ENCODE measurements at places on chromosomes 7 and 10.

DNA sequence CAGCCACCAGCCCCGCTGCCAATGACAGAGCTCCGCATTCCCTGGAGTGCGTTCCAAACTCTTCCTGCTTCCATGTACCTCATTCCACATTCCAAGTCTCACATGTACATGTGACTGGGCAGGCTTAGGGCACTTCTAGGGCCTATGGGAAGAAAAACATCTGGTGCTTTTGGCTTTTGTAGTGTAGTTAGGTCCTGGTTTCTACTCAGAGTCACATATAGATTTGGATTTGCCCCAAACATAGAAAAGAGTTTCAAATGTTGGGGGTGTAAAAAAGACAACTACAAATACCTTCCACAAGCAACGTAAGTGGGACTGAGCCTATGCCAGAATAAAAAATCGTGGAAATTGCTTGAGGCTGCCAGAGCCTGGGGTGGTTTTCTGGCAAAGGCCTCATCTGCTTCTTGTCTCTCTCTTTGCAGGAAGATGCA lies 84.1 kb downstream of the ZNF467 start:
- DNase-seq = no peak

GRCh38 chr10:24465891-24466818 lies 257.2 kb downstream of the KIAA1217 start:
- peak; percentile 46 for DNase-seq

GRCh38 chr7:43639858-43640491 lies 57.1 kb downstream of the STK17A start:
- no peak for DNase-seq

- DNase-seq = no peak
Observed at GRCh38 chr10:70679498-70679897, 7.2 kb downstream of the ADAMTS14 start.

DNA sequence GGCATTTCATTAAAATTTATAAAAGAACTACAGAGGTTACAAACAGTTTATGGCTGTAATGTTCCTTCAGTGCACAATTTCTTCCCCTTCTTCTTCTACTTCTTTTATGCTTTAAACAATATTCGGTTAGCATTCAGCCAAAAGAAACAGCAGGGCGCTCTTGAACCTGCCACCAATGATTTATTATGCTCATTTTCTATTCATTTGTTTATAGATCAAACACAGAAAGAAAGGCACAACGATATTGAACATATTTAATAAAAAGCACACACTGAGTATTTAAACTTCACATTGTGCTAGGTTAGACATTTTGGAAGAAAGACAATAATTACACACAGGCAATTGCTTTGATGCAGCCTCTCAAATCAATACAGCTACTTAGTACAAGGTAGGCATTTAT lies 1025.8 kb upstream of the LRRN3 start:
- no peak for DNase-seq

- no peak for DNase-seq
Observed at GRCh38 chr10:117541405-117541908, 1.1 kb upstream of the EMX2 start.

DNA sequence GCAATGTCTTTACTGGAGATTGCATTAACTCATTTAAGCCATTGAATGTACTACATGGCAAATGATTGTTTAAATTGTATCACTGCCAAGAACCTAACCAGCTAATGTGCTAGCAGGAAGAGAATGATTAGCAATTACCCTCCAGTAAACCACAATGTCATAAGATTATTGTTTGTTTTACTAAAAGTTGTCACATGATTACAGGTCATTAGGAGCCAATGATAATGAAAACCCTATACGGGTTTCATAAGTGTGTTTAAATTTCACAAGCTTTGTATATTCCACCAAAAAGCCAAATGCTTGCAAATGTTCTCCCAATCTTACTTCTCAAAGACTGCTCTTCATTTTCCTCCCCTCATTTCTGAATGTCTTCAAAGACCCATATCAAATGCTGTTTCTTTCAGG lies 76.5 kb upstream of the PPP1R3C start:
- no peak for DNase-seq

DNA sequence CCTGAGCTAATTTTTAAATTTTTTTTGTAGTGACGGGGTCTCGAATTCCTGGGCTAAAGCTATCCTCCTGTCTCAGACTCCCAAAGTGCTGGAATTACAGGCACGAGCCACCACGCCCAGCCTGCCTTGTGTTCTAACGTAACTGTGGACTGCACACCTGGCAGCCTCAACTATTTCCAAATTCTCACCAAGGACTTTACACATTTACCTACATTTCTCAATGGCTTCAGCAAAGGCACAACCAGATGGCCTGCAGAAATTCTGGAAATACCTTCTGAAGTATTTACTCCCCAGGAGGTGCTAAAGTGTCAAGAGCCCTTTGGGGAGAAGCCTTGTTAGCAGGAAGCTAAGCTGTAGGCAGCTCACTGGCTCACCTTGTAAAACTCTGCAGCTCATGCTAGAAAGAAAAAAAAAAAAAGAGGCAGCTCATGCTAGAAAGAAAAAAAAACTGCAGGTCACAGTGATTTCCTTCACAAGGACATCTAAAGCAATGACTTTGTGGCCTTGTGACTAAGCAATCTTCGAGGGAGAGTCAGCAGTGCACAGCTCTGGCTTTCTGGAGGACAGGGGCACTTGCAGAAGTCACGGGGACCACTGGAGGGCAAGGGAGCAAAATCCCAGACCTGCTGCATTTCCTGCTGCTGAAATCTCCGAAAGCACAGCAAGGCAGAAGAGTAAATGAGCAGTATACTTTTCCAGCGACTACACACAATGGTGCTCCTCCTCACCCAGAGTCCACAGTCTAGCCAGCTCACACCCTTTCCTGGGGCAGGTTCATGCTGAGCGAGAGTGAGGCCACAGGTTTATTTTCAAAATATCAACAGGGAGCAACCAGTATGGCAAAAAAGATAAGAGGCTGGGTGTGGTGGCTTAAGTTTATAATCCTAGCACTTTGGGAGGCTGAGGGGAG lies 40.4 kb downstream of the BAIAP2L1 start:
- DNase-seq = no peak

DNA sequence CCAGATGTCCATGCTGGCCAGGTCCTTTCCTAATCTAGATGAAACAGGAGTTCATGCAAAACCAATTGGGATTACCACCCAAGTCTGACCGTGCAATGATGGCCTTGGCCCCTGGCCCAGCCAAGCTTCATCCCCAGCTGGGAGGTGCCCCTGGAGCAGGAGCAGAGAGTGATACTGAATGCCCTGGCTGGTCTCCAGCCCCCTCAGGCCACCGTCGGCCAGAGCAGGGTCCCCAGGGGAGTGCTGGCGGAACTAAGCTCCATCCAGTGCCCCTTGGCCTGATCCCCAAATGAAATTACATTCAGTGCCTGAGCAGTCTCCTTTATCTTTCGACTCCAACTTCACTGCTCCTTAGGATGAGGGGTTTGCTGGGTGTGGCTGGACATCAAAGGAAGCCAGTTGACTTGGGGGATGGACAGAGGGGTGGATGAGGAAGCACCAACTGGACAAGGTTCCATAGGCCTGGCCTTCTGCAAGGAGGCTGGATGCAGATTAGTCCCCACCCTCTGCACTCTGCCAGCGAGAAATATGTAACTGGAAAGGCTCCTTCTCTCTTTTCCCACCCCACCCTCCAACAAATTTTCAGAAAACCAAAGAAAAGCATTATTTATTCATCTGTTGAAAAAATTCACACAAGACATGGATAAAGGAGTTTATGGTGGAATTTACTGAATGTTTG lies 275.5 kb downstream of the PLXNA4 start:
- DNase-seq = no peak

DNA sequence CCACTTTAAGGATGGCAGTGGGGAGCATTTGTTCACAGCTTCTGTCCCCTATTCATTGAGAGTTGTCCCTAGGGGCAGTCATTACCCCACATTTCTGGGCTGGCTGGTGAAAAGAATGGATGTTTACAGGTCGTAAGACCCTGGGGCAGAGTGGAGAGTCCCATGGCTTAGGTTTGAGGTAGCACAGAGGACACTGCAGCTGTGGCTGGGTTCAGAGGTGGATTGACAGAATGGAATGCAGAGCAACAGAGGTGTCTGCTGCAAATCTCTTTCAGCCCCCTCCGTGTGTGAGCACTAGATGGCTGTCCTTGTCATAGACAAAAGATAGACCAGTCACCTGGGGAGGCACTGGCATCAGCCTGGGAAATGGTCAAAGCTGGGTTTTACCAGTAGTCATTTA lies 141.9 kb downstream of the CACNB2 start:
- no peak for DNase-seq

DNA sequence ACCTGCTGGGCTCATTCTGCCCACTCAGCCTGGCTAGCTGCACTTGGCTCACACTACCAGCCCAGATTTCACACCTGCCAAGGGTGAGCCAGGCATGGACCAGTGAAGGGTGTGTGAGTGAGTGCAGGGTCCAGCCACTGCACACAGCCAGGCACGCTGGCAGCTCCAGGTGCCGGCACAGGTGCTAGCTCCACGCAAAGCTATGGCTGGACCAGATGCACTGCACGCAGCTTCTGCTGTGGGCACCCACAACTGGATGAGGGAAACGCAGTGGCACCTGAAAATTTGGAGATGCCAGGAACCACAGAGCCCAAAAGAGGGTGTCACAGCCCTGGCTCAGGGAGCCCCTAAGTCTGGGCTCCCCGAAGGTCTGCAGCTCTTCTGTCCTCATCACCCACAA lies 24.9 kb upstream of the TES start:
- DNase-seq = no peak

GRCh38 chr10:28312572-28312971 lies 9.7 kb upstream of the MPP7 start:
- no peak for DNase-seq

DNA sequence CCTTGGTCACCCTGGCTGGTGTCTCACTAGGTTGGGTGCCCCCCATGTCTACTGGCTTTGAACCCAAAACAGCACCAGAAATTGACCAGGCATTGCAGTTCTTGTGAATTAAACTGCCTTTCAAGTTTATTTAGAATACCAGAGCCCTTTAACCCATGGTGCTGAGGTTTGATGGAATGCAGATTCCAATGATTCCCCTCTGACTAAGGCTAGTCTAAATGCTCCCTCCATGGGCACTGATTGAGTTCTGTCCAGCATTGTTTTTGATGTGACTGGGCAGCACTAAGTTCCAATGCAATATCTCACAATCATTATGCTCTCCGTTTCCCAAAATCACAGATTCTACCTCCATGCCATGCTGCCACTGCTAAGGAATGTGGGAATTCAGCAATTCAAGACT lies 1047.4 kb upstream of the LRRN3 start:
- DNase-seq = no peak

GRCh38 chr7:149799397-149800168 lies 26.2 kb upstream of the ZNF467 start:
- DNase-seq = peak; percentile 65

DNA sequence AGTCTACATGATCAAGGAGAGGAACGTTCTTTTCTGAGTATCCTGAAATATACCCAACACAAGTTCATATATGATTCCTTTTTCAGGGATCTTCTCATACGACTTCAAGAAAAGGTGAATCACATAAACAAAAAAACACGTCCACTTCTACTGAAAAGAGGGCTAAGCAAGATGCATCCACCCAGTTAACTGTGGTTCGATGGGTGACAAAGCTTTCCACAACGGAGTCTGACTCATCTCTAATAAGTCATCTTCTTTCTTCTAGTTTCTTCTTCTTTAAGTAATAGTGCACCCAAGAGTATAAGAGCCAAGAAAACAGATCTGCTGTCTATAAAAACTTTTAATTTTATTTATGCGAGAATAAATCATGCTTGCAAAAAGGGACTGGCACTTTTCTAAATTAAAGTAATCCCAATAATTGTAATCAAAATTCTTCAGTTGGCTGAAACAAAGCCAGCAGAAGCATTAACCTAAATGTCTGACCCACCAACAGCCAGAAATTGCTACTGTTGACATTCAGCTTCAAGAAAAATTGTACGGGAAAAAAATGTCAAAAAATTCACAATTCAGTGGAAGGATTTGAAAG lies 146.9 kb upstream of the ANK3 start:
- no peak for DNase-seq

- no peak for DNase-seq
Observed at GRCh38 chr10:97780841-97781617, 9.2 kb upstream of the SFRP5 start.

DNA sequence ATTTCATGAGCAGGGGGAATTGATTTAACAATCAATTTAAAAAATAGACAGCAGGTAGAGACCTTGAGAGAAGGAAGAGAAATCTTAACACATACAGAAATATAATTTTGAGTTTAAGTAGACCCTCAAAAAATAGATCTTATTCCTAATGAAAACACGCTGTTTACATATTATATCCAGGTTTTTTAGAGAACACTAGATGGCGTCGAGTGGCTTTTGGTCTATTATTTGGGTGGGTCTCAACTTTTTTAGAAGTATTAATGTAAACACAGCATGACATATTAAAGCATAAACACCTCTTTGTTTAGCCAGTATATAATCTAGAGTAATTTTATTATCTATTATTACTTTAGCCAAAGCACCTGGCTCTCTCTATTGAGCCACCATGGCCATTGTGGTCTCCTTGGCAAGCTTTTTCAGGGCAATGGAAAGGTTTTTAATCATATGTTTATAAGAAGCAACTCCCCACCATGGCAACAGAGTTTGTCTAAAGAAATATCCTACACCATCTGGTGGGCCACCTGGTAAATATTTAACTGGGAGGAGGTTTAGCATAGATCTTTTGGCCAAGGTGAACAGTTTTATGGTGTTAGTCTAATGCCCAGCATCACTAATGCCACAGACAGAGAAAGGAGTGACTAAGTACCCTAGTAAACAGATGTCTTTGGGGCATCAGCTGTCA lies 59.7 kb upstream of the PRSS1 start:
- no peak for DNase-seq
